Stimulated activated CD4-positive, alpha-beta T cell treated with anti-CD3 and anti-CD28 coated beads, TNF-alpha, amount 100 ng/mL, for 48 hours (primary cell): ENCODE measurements at places on chromosomes 12 and 14.

DNA sequence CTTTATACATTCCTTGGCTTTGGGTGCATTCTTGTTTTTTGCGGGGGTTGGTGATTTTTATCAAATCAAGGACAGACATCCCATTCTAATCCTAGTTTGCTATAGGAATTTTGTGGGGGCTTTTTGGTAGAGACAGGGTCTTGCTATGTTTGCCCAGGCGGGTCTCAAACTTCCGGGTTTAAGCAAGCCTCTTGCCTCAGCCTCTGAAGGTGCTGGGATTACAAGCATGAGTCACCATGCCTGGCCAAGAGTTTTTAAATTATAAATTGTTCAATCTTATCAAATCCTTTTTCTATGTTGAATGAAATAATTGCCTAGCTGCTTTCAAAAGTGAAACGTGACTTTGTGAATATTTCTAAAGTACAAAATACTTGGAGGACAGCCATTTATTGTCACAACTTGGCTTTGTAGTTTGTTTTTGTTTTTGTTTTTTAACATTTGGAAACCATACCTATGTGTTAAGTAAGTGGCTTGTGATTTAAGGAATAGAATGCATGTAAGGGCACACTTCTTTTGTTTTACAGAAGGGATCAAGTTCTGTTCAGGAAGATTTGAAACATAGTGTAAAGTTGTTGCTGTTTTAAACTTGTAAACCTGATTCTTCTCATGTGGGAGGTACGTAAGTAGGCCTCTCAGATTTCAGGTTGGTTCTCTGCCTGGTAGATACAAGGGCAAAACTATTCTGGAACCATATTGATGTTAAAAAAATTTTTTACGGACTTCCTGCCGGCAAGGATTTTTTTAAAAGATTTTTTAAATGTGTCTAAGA lies 13.4 kb downstream of the MARK3 start:
- DNase-seq = no peak

GRCh38 chr14:82422230-82422629 lies 888.6 kb upstream of the SEL1L start:
- DNase-seq = no peak

- peak; percentile 74 for DNase-seq
Observed at GRCh38 chr14:92677087-92677668, 71.2 kb downstream of the LGMN start.

DNA sequence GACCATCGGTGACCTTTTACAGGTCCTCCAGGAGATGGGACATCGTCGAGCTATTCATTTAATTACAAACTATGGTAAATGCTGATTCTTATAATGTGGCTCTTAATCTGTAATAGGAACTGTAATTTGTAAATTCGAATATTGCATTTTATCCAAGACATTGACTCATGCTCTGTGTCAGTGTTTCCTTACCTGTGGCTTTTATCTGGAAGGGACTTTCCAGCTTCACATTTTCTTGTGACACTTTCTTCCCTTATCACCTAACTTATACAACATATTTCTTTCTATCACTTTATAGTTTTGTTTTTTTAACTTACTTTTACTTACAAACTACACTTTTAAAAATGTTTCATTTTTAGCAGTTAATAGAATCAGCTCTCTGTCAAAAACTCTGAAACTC lies 14.8 kb downstream of the IRAK3 start:
- no peak for DNase-seq

DNA sequence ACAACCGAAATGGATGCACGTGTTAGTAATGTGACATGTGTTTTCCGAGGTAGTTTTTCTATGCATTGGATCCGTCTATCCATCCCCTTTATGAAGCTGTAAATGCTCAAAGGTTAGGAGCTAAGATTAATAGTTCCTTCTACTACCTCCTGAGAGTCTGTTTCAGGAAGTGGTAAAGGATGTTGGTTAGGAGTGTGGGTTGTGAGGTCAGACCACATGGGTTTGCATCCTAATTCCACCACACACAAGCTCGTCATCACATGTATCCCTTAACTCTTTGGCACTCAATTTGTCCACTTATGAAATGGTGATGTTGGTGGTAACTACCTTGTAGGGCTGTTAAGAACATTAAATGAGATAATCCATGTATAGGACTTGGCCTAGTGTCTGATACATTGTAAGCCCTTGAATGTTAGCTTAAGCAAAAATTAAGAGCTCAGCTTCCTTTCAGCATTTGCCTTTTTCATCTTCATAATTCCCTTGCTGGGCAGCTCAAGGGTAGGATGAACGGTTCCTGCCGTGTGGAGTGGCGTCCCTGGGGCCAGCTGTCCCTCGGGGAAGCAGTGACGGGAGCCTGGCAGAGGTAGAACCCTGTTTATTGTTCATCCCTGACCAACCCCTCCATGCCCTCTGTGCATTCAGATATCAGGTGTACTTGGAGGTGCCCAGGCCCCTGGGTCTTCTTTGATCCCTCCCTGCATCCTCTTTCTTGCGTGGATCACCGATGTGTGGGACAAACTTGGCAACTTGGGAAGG lies 52.3 kb downstream of the TSPAN9 start:
- DNase-seq = no peak

DNA sequence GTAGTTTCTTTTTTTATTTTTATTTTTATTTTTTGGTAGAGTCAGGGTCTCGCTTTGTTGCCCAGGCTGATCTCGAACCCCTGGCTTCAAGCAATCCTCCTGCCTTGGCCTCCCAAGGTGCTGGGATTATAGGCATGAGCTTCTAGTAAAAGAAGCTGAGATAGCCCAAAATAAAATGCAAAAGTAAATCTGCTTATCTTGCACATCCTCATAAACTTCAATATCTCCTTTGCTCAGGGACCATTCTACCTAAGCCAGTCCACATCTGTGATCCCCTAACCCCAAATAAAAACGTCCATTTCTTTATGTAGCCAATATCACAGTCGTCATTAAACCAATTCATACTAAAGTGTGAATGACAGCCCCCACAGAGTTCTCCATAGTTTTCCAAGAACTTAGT lies 36.3 kb downstream of the ATF7 start:
- no peak for DNase-seq

- DNase-seq = no peak
Observed at GRCh38 chr12:116432314-116432750, 126.8 kb upstream of the MAP1LC3B2 start.

- DNase-seq = no peak
Observed at GRCh38 chr14:29650554-29651269, 276.9 kb downstream of the PRKD1 start.

DNA sequence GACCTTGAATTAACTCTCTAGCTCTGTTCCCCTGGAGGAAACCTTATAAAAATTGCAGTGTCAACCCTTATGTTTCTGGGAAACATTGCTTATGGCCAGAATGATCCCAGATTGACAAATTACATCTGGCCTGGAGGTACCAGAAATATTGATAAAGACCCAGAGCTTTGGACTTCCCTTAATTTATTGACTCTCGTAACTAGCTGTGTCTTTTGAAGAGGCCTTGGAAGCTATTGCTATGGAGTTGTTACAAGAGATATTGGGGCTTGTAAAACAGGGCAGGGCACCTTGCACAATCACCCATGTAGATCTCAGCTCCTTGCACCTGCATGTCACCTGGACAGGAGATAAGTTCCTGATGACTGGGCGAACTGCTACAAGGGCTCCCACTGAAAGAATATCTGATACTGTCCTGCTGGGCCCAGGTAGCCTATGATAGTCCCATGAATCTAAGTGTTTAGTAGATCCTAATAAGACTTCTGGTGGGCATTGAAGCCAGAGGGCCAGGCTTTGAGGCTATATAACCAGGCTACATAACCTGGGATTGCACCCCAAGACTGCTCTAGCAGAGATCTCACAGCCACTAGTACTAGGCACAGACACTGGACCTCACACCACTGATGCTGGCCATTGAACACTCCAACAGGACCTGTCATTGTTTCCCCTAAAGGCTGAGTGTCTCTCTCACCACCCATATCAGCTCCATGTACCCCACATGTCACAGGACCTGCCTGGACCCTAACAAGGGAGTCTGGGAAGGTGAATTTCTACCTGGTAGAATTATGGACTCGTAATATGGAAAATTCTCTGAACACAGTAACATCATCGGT lies 135.7 kb upstream of the PWP1 start:
- DNase-seq = no peak

DNA sequence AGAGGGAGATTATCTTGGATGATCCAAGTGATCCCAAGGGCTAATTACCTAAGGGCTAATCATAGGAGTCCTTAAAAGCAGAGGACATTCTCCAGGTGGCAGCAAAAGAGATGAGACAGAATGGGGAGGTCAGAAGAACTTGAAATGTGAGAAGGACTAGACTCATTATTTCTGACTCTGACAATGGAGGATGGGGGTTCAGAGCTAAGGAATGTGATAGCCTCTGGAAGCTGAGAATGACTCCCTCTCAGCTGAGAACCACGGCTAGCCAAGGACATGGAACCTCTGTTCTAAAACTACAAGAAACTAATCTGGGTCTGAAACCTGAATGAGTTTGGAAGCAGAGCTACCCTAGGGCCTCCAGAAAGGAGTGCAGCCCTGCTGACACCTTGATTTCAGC lies 35.6 kb upstream of the ANKS1B start:
- no peak for DNase-seq
